ENCODE measurements at places on chromosomes 3 and 15.

DNA sequence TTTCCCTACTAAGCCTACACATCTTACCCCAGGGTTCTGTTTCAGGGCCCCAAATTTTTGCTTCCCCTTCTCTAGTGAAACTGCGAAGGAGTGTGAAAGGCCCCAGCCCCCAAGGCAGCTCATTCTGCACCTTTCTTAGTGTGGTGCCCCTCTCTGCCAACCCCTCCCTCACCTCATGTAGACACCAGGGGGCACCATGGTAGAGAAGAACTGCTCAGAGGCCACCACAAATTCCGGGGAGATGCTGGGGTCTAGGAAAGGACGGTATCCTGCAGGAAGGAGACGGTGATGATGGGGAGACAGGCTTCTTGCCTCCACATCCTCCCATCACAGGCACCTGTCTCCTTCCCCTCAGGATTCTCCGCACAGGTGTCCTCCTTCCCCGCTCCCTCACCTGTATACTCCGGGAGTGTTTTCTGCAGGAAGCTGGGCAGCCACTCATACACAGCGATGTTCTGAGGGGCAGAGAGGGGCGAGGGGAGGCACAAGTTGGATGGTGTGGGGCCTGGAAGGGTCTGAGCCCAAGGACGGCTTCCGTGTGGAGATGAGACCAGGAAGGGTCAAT, 3.6 kb downstream of the DUOX2 start:
- no peak for DNase-seq

DNA sequence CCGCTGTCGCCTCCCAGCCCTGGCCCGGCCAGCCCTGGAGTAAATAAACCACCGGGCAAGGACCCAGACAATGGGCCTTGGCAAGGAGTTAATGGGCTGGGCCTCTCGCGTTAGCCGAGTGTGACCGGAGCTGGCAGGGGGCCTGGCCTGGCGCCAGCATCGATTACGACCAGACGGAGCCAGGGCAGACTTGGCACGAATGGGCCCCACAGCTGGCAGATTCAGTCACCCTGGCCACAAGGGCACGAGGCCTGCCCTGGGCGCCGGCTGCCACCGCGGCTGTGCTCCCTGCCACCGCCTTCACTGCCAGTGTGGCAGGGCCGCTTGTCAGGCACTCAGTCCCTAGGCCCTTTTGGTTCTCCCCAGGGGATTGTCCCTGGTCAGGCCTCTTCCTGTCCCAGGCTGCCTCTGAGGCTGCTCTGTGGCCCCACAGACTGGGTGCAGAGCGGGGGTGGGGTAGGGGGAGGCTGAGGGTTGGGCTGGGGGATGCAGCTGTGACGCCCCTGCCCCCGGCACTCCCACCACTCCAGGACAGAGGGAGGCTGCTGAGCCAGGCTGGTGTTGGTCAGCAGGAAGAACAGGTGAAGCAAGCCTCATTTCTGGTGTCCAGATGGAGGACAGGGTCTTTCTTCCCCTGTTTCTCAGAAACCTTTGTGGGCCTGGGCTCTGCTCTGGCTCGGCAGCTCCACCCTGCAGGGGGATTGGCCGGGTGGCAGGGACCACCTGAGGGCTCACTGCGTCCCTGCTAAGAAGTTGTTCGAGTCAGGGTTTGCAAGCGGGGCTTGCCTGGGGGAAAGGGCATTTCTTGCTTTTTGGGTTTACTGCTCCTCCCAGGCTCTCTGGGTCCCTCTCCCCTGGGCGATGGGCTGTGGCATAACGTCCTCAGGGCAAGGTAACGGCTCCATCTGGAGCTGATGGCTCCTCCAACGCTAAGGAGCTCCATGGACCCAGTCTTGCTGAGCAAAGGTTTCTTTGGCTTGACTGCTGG, 30.5 kb upstream of the SRP14 start:
- no peak for DNase-seq

DNA sequence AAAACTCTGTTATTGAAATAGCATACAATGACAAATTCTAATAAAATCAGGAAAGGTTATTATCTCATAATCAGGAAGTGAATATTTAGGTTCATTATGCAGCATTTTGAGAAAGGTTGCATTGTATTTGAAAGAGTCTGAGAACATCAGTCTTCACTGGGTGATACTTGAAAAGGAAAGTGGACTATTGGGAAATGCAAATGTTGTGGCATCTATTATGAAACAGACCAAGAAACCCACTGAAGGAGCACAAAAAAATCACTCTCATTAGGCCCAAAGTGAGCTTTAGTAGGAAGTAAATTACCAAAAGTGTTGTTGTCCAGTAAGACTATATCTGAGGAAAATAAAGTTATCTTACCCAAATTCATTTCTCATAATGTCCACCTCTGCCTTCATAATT, 90.8 kb downstream of the ZPLD1 start:
- no peak for DNase-seq

- no peak for DNase-seq
These were observed 264.2 kb upstream of the ROPN1 start for GRCh38 chr3:124256156-124256555.

DNA sequence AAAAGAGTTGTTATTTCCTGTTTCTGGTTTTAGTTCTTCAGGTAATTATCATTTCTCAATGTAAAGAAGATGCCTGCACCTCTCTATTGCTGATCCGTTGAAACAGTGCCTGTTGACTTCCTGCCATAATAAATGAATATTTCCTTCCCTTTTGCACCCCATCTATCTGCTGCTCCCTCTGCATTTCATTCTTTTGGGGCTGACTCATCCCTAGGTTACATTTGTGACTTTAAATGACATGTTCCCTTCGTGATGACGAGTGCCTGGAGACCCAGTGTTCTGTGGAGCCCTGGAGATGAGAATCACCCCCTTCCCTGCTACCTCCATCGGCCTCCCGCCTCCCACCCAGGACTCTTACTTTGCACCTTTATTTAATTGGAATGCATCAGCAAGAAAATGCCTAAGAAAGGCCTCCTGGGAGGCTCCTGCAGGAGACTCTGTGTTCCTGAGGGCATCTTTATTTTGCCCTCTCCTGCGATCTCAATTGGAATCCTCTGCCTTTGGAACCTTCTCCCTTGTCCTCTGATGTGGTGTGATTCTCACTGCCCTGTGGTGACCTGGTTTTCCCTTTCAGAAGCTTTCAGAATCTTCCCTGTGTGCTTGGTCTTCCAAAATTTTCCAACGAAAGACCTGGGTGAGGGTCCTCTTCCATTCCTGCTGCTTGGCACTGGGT, 13.7 kb downstream of the LRRK1 start:
- no peak for DNase-seq

DNA sequence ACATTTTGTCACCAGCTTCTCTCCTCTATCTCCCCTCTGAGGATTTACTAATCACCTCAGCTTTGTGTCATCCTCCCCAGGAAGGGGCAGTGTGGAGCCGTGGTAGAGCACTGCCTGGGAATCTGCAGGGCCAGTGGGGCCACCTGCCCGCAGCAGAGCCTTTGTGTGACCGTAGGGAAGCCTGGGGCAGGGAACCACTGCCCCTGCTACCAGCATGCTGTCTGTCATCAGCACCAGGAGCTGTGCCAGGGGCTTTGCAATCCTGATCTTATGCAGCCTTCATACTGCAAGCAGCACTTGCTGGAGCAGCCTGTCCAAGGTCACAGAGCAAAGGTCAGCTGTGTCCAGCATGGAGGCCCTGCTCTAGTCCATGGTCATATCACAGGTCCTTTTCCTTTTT, 170.2 kb upstream of the IL12A start:
- DNase-seq: no peak

DNA sequence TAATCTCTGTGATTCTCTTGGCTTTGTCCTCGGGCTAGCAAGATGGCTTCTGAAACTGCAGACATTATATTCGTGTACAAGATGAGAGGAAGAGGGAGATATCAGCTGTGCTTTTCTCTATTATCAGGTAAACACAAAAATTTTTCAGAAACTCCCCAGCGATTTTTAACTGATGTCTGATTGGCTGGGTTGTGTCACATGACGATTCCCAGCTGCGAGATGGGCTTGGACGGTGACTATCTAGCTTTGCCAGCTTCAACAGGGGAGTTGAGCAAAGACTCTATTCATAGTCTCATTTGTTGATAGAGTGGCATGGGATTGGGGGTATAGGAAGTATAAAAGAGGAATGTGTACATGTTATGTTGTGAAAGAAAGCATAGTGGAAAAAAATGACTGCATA, 248.8 kb upstream of the AZI2 start:
- DNase-seq: no peak

DNA sequence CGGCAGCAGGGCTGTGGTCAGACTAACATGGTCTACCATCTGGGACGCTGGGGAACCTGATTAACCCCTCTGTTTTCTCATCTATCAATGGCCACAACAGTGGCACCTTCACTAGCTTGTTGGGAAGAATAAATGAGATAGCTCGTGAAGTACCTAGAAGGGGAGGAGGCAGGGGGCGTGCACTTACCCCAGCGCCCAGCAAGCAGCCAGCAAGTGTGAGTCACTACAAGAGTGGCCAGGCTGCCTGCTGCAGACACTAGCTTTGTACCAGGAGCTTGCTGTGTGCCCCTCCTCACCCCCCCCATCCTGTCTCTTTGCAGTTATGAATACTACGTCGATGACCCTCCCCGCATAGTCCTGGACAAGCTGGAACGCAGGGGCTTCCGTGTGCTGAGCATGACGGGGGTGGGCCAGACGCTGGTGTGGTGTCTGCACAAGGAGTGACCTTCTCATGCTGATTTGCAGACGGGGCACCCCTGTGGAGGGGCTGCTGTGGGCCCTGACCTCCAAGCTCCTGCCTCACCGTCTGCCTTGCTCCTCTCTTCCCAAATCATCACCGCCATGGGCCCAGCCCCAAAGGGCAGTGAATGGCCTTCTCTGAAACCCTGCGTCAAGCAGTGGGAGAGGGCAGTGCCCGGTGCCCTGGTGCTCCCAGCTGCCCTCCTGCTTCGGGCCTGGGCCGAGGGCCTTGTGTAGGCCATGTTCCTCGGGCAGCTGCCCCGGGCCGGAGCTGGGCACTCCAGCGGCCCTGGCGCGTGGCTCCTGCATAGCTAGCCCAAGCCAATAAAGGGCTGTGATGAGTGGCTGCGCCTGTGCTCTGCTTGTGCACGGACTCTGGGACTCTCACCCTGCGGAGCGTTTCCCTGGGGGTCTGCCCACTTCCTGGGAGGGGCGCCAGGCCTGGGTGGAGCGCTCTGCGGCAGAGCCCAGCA, 2.6 kb upstream of the C15orf62 start:
- no peak for DNase-seq

DNA sequence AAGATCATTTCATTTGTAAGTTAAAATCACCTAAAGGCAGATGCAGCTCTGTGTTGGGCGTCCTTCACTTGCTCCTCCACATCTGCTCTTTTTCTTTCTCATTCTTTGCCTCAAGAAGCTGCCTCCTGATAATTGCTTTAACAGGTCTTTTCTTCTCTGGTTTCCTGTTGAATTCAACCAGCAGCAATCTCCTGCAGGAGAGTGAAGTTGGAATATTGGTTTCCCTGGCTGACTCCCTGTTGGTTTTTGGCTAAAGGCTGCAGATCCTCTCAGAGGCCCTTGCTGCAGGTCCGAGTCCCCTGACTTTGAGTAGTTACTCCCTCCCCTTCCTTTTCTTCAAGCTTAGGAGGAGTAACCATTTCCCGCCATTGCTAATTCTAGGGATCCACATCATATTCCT, 4.2 kb downstream of the TP63 start:
- DNase-seq: no peak

Data from activated T-cell treated with anti-CD3 and anti-CD28 coated beads for 4 hours (primary cell).